ENCODE measurements at places on chromosomes 6 and 20.

GRCh38 chr6:87541744-87542143, 48.0 kb downstream of the RARS2 start:
- DNase-seq = no peak

GRCh38 chr20:3158968-3159431, 665 bp downstream of the FASTKD5 start:
- DNase-seq = no peak

DNA sequence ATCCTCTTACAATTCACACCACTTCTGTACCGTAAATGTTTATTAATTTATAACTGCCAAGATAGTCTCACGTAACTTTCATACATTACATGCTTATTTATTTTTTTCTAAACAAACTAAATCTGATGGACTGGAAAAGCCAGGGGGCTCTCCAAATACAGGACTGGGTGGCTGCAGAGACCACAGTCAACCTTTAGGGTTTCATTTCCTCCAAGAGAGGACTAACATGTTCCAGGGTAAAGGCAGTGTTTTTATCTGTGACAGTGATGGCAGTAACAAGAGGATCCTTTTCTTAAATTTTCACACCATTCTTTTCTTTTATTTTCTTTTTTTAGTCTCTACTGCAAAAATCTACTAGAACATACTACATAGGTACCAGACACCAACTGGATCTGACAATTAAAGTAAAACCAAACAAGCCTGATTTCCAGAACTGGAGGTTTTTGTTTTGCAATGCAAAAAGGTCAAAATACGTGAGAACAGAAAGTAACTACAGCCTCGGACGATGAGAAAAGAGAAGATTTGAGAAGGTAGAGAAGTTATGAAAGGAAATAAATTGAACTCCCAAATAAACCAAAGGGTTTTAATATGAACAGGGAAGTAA, 1.2 kb downstream of the LMBRD1 start:
- DNase-seq = no peak

GRCh38 chr20:50270034-50270395, 79.4 kb downstream of the CEBPB start:
- no peak for DNase-seq

DNA sequence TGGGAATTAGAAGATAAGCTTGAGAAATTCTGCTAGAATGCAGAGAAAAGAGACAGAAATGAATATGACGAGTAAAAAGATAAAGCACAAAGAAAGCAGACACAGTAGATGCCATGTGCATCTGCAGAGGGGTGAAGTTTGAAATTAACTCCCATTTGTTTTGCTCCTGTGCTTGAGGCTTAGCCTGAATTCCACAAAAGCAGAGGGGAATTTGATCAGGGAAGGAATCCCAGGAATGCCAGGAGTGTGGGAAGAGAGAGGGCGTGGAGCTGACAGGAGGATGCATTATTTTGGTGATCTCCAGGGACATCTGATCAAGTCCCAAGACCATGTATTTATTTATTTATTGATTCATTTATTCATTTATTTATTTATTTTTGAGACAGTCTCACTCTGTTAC, 55.6 kb downstream of the SLC22A1 start:
- DNase-seq = no peak

DNA sequence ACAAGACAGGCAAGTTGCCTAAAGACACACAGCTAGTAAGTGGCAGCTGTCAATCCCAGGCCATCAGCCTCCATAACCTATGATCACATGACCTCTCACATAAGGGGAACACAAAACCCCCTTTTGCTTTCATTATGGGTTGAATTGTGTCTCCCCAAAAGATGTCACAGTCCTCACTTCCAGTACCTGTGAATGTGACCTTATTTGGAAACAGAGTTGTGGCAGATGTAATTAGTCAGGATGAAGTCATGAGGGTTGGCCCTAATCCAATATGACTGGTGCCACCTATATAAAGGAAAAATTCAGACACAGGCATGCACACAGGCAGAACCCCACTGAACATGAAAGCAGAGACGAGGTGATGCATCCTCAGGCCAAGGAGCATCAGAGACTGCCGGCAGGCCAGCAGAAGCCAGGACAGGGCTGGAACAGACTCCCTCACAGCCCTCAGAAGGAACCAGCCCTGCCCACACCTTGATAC, 33.6 kb downstream of the GFOD1 start:
- peak; percentile 9 for DNase-seq

DNA sequence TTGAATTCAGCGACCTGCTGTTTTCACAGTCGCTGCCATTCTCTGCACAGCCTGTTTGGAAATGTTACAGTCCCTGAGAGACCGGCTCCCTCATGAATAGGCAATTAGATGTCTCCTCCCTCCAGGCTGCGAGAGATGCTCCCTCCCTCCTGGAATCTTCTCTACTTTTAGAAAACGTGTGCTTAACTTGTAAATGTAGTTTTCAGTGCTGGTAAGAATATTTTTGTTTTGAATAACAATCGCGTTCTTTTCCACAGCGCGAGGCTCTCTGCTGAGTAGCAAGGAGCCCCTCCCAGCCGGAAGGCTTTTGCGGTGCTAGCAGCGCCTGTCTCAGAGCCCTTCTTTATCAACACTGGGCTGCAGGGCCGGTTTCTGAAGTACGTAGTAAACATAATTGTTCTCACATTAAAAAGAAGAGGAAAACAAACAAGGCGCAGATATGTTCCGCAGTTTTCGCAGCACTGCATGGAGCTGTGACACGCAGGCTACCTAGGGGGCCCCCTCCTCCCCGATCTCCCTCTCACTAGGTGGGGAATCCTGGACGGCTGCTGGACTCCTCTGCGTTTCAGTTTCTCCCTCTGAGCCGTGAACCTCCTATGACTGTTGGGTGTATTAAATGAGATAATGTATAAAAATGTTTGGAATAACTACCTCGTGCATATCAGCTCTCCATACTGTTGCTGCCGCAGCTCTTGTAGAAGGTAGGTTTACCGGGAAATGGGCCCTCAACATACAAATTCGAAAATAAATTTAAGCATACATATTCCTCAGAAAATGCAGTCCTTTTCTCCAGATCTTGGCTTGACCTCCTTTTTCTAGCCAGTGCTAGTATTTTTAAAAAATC, 79.0 kb upstream of the SPACA1 start:
- DNase-seq = peak; percentile 60

- DNase-seq = no peak
Observed at GRCh38 chr20:911882-912600, 4.1 kb downstream of the ANGPT4 start.

DNA sequence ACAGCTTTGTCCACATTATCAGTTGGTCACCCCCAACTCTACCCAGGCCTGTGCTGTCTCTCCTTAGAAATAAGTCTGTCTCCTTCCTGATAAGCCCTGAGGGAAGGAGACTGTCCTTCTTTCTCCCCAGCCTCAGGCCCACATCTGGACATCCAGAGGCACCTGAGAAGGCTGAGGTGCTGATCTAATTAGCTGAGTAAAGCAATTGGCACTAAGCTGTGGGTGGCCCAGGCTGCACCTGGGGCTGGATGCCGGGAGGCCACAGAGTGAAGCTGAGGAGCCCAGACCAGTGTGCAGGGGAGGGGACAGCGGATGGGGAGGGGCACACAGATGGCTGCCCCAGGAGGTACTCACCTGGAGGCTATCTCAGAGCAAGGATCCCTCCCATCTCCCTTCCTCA, 26.2 kb upstream of the BMP7 start:
- no peak for DNase-seq

- DNase-seq = no peak
Observed at GRCh38 chr6:5832668-5833067, 174.1 kb downstream of the NRN1 start.

- DNase-seq = no peak
Observed at GRCh38 chr6:32854376-32855178, 585 bp downstream of the PSMB9 start.

DNA sequence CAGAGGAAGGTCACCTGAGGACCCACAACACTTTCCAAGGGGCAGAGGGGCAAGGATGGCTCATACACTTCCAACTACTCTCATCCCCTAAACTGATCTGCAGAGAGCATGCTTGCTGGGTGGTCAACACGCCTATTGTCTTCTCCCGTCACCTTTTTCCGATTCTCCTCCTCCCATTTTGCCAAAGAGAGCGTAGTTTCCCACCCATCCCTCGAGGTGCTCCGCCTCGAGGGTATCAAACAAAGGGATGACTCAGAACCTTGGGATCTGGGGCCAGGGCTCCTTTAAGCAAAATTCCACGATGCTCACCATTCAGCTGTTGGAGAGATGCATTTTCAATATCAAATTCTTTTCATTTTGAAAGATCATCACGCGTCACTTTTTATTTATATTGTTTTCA, 507.5 kb upstream of the SULF2 start:
- DNase-seq = no peak

GRCh38 chr6:113141901-113142300, 715.2 kb upstream of the MARCKS start:
- DNase-seq = no peak

DNA sequence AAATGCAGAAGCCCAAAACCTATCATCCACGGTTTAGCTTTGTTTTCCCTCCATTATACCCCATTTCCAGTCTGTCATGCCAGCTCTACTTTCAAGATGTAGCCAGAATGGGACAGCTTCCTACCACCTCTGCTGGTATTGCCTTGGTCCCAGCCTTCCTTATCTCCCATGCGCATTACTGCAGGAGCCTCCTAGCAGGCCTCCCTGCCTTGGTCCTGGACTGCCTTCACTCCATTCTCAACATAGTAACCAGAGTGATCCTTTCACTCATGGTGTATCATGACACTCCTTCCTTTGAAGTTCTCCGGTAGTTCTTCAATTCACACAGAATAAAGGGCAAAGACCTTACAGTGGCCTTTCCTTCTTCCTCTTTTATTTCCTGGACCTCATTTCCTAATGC, 15.9 kb downstream of the TPD52L1 start:
- DNase-seq = no peak

DNA sequence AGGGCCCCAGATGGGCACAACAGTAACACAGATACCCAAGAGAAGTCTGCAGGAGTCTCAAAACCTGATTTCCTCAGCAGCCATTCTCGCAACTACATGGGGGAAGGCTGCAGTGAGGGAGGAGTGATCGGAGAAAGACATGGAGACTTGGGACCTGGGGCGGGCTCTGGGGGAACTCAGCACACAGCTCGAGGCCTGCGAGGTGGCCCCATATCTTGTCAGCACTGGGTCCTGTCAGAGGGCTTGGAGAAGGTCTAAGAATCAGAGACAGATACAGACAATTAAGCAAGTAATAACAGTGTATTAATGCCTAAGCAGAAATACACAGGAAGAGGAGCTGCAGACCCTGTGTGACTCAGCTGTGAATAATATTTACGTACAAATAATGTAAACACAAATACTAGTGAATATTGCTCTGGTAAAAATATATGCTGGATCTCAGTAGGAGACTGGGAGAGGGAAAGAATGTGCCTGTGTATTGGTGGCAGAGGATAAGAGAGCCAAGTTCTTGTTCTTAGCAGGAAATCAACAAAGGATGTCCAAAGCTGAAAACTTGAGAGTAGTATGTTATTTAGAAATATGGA, 336.2 kb downstream of the ZFAND3 start:
- DNase-seq = no peak

- no peak for DNase-seq
Observed at GRCh38 chr6:133613211-133613610, 275.7 kb upstream of the TCF21 start.

- DNase-seq = no peak
Observed at GRCh38 chr6:7237653-7238188, 75.3 kb downstream of the SSR1 start.

DNA sequence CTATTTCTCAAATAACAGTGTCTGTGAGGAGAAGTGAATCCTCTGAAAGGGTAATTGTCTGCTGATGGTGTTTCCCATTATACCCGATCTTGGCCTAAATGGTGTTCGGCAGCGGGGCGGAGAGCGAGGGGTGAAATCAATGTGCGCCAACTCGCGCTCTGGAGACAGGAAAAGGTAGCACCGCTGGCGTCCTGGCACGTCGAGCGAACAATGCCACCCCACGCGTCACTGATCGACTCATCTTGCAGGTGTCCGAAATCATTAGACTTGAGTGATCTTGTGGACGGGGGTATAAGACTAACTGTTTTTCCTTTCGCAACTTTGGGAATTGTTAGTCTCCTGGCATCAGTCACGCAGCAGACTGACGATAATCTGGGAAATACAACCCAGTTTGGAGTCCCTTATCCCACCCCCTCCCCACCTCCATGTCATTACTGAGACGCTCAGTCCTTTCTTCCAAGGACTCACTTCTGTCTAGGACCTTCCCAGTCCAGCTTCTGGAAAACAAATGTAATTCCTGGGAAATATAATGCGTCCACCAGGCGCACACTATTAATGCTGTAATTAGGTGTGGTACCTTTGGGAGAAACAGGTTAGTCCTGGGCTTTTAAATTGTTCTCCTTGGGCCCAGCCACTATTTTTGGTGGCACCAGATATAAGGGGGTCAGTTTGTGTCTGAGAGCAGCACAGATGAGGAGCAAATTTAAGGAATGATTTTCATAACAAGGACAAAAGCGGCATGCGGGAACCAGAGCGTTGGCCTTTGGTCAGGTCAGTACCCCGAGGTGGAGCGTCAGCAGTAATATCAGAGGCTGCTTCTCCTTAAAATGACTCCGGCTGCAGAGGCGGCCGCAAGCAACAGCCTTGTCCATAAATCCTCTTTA, 2.3 kb downstream of the LINC00237 start:
- no peak for DNase-seq

- DNase-seq = peak; percentile 30
Observed at GRCh38 chr20:13788167-13788834, 3.5 kb downstream of the NDUFAF5 start.

- DNase-seq = no peak
Observed at GRCh38 chr6:131955876-131956275, 4.7 kb upstream of the CCN2 start.

DNA sequence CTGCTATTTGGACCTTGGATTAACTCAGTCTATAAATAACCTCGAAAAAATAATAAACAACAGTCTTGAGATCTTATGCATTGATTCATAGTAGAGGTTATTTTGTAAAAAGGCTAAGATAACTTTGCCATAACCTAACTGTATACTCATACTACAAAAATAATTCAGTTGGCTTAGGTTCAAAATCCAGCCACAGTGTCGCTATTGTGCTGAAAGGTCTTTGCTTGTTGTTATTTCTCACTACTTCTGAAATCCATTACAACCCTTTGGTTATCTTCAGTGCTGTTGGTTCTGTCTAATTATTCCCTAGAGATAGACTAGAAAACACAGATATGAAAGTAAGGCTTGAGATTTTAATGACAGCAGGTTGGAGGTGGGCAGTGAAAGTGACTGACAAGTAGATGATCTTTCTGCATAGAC, 74.4 kb downstream of the MKKS start:
- no peak for DNase-seq

DNA sequence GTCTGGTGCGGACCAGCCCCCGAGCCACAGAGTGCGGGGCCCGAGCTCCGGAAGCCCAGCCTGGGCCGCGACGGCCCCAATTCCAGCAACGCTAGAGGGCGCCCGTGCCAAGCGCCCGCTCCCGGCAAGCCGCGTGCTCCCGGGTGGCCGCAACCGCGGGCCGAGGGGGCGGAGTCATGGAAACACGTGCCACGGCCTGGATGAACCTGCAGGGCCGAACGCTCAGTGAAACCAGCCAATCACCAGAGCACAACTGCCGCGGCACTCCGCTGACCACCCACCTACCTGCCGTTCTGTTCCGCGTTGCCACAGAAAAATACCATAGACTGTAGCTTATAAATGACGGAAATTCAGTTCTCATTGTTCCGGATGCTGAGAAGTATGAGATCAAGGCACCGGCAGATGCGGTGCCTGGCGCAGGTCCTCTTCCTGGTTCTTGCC, 85.7 kb upstream of the FOXC1 start:
- DNase-seq = no peak

All from NCI-H510A (cell line).